ENCODE measurements at places on chromosomes 6 and 20.
A peak's percentile ranks its signal among the peaks of the same experiment; 100 is the strongest.

- no peak for DNase-seq
Observed at GRCh38 chr6:7668936-7669335, 57.0 kb upstream of the BMP6 start.

DNA sequence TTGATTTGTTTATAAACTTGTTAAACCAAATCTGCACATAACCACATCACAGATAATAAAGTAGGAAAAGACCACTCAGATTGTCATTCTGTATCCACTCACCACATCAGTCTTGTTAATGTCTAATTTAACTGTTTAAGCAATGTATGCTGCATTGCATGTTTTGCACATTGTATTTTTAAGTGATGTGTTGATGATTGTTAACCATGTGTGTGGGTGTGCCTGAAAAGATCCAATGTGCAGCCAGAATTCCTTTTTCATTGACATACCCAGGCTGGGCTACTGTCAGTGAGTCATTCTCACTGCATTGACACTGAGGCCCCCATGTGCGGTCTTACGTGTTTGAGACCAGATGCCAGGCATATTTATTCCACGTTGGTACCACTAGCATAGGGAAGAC is 167.3 kb downstream of the TRMT11 start:
- DNase-seq: no peak

DNA sequence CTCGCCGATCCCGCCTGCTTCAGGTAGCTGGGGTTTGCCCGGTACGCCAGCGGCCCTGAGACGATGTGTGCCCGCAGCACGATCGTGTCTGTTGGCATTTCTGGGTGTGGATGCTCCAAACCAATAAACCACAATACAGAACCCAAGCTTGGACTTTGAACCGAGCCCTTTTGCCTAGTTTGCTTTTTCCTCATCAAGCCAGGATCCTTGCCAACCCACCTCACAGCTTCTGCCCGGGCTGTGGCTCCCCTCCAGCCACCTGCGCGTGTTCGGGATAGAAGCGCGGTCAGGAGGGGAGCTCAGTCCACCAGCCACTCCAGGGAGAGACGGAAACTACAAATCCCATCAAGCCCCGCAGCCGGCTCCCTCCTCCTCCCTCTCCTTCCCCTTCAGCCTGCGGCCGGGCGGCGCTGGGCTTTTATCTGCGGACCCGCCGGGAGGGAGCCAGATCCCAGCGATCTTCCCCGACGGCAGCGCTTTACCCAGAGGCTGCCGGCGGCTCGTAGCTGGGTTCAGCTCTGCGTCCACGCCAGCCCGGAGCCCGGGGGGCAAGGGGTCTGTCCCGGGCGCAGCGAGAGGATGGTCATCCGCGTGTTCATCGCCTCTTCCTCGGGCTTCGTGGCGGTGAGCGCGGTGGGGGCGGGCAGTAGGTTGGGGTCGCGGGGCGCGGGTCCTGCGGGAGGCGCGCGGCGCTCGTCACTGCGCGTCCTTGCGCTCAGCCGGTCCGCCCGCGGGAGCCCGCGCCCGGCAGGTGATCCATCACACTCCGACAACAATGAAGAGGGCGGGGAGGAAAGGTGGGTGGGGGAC is at the start of gene SH3BGRL2:
Gene SH3BGRL2 (plus strand): TSS at position 447 of the 810 bp plus-strand sequence. CDS start 133 bp downstream, at position 580.
- peak; percentile 95 for DNase-seq

GRCh38 chr20:56187534-56188165 is 60.9 kb upstream of the MC3R start:
- peak; percentile 12 for DNase-seq

- no peak for DNase-seq
Observed at GRCh38 chr6:43570876-43571441, 4.9 kb downstream of the XPO5 start.

GRCh38 chr6:90369024-90369519 is 72.4 kb upstream of the BACH2 start:
- no peak for DNase-seq

DNA sequence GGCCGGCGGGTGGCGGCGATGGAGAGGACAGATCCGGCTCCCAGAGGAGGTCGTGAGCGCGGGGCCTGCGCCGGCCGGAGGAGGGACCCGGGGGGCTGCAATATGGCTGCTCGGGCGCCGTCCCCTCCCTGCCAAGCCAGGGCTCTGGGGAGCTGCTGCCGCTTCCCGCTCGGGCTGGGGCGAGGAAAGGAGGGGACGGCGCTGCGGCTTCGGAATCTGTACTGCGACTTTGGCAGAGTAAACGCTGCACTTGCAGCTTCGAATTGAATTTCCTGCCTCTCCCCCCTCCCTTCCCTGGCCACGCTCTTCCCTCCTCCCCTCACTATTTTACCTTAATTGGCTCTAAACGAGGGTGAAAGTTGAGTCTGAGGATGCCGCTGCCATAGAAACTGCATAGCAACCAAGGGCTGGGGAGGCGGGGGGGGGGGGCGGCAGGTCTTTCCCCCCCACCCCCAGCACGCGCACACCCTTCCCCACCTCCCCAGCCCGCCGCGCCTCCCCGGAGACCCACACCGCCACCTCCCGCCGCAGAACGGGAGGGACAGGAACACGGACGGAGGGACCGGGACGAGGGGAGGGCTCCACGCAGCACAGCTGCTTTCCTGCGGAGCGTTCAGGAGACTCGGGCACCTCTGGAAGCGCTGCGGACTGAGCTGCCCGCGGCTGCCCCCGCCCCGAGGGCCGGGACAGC is 93.9 kb downstream of the RNASET2 start:
- peak; percentile 50 for DNase-seq

DNA sequence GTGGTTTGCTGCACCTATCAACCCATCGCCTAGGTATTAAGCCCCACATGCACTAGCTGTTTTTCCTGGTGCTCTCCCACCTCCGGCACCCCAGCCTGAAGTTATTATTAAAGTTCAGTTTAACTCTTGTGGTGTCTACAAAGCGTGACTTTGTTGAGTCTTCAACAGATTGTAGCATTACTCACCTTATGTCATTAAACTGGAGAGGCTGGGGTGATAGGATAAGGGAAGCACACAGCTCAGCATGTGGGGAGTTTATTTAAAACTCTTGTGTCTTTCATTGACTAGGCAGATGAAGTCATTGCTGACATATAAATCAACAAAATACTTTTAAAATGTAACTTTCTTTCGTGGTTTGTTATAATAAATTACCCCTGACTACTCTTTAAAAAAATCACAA is 84.7 kb upstream of the GCM1 start:
- no peak for DNase-seq

DNA sequence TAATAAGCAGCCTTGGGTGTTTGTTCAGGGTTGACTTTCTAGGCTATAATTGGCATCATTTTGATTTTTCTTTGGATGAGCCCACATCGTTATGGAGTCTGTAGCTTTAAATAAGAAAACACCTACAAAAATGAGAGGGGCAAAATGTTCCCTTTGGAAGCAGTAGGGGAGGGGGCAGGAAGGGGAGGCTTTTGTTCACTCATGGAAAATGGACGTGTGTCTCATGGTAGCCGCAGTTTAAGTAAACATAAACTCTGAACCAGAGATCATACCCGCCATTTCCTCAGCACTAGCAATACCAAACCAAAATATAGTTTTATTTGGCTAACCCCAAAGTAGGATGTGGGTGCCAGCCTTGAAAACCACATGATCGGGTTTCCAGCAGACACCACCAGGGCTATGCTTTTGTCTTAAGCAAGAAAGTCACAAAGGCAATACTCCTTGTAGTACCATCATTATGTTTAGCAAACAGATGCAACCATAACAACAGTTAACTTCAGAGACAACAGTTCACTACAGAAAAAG is 572.5 kb upstream of the JAG1 start:
- DNase-seq: no peak

GRCh38 chr6:160258346-160259142 is at the start of gene SLC22A2:
Gene SLC22A2, minus strand, starts transcription at chr6:160258821. Its CDS starts 64 bp downstream, at chr6:160258757.
- no peak for DNase-seq

GRCh38 chr6:31227143-31227542 is 44.7 kb downstream of the HLA-C start:
- DNase-seq: no peak

GRCh38 chr20:3788685-3789155 is 2.2 kb upstream of the CENPB start:
- DNase-seq: peak; percentile 7

- DNase-seq: peak; percentile 74
Observed at GRCh38 chr6:110331816-110332215, 26.3 kb downstream of the METTL24 start.

DNA sequence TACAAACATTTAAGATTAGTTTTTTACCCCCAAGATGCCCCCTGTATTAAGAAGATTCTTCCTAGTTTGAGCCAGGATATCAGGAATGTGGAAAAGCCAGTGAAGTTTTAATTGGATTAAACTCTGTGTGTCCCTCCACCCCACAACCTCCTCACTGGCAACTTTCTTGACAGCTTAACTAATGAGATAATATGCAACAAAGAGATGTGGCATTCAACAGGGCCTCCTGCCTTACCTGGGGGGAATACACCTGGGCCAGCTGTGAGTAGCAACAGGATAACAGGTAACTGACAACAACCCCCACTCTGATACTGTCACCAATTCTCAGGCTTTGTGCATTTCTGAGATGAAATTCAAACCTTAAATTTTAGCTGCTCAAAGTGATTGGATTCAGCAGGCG is 512.3 kb downstream of the TFAP2B start:
- DNase-seq: no peak

DNA sequence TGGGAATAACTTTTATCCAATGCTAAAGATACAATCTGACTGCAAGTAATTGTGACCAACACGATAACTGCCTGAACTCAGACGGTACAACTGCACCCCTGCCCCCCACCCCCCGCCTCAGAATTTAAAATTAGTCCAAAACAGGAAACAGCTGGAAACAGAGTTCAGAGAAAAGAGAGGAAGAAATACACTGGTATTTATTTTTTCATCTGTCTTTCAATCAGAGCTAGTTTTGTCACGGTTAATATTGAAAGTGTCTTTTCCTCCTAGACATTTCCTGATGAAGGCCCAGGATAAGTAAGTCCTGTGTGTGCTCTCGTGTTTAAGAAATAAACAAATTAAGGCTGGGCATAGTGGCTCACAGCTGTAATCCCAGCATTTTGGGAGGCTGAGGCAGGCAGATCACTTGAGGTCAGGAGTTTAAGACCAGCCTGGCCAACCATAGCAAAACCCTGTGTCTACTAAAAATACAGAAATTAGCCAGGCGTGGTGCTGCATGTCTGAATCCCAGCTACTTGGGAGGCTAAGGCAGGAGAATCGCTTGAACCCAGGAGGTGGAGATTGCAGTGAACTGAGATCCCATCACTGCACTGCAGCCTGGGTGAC is 21.5 kb downstream of the ACSS1 start:
- no peak for DNase-seq

GRCh38 chr6:7546020-7546369 is 4.5 kb downstream of the DSP start:
- DNase-seq: no peak

DNA sequence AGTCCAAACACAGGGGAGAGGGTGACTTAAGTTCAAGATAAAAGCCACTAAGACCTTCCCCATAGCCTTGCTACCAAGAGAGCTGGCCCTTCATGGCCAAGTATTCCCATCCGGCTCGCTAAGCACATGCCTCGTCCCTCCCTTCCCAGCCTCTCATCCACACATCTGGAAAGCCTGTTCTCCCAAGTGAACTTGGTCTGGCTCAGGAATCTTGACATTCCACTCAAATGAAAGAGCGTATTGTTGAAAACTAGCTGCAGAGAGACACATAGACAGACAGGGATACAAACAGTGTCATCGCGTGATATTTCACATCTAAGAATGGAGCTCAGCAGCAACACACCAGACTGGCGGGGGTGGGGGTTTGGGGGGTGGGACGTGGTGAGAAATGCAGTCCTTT is 182.8 kb upstream of the FOXQ1 start:
- DNase-seq: no peak

GRCh38 chr6:85463621-85464259 is 13.9 kb downstream of the NT5E start:
- no peak for DNase-seq

GRCh38 chr6:146578054-146578453 is 20.7 kb upstream of the ADGB start:
- DNase-seq: no peak

GRCh38 chr6:20266851-20267608 is 54.8 kb upstream of the MBOAT1 start:
- no peak for DNase-seq

DNA sequence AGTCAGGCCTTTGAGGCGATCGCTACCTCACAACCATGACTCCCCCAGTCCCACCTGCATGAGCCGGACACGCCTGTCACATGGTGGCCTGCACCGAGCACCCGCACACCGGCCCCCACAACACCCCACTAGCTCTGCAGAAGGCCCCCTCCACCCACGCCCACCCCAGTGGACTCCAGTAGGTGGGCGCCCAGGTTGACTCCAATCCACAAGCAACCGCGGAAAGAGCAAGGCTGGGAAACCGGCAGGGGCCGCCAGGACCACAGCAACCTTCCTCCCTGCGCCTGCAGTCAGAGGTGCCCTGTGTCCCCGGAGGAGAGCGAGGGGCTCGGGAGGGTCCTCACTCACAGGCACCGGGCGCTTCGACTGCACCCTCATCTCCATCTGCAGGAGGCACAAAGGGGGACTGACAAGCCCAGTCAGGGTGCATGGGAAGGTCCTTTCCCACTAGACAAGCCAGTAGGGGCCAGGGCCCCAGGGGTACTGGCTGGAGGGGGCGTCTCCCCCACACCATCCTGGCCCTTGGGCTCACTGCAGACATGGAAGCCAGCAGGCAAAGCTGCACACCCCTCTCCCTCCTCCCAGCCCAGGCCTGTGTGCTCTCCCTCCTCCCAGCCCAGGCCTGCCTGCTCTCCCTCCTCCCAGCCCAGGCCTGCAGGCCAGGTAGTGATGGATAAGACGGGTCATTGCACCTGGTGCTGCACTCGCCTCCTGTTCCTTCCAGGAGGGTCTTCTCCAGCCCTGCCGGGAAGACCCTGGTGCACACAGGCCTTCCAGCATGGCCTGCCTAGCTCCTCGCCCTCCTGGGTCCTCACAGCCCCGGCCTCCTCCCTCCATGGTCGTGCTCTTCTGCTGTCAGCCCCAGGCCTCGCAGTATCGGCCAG is 137.2 kb downstream of the DLL1 start:
- no peak for DNase-seq

- DNase-seq: no peak
Observed at GRCh38 chr6:27669624-27670301, 196.9 kb upstream of the ZNF184 start.

- DNase-seq: no peak
Observed at GRCh38 chr6:82872185-82872584, 193.5 kb downstream of the UBE3D start.

- peak; percentile 98 for DNase-seq
Observed at GRCh38 chr6:33950472-33950881, 146.7 kb upstream of the MLN start.

DNA sequence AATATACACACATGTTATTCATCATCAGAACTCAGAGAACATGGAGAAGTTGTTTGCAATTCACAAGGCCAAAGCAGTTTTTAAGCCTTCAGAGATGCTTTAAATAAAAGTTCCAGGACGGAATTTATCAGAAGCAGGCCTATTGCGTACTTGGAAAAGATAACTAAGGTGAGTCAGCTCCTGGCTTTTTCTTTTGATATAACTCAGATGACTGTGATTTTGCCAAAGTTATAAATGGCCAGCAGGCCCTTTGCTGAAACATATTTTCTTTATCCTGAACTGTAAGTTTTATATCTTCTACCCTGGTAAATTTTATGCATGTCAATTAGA is 55.0 kb upstream of the PLCB1 start:
- DNase-seq: no peak
